ENCODE measurements at places on chromosomes 7 and 10.

- DNase-seq, result no peak
Measured at GRCh38 chr7:48887500-48887899, 36.8 kb upstream of the CDC14C start.

- DNase-seq, result no peak
Measured at GRCh38 chr7:105712877-105713276, 131.6 kb upstream of the EFCAB10 start.

- DNase-seq, result no peak
Measured at GRCh38 chr7:107622429-107622828, 38.2 kb upstream of the SLC26A4 start.

- DNase-seq, result peak; percentile 58
Measured at GRCh38 chr7:157411580-157411979, 74.8 kb downstream of the DNAJB6 start.

GRCh38 chr10:20858292-20859124 is 38.6 kb downstream of the NEBL start:
- DNase-seq, result no peak

GRCh38 chr10:65497837-65498236 is 1428.0 kb upstream of the LRRTM3 start:
- no peak for DNase-seq

DNA sequence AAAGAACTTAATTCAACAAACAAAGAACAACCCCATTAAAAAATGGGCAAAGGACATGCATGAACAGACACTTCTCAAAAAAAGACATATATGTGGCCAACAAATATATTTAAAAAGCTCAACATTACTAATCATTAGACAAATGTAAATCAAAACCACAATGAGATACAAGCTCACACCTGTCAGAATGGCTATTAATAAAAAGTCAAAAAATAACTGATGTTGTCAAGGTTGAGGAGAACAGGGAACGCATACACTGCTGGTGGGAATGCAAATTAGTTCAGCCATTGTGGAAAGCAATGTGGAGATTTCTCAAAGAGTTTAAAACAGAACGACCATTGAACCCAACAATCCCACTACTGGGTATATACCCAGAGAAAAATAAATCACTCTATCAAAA is 19.1 kb downstream of the ZFAND4 start:
- no peak for DNase-seq

- DNase-seq, result no peak
Measured at GRCh38 chr10:7491949-7492659, 81.3 kb upstream of the SFMBT2 start.

- DNase-seq, result no peak
Measured at GRCh38 chr7:25305831-25306230, 77.5 kb upstream of the NPVF start.

GRCh38 chr7:98256431-98256830 is 4.4 kb upstream of the TECPR1 start:
- no peak for DNase-seq

DNA sequence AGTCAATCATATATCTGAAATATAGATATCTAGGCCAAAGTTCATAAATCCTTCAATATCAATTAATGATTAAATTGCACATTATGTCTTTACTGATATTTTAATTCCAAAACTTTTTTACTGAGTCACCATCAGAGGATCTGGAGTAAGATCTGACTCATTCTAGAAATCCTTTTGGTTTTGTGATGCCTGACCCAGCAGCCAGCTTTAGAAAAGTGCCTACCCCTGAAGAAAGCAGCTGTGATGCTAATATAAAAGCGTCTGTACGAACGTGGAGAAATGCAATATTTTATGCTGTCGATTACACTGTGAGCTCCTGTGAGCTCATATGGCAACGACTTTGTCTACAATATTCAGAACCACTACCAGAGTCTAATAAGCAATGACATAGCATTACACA is 142.5 kb upstream of the LRRTM3 start:
- no peak for DNase-seq

- no peak for DNase-seq
Measured at GRCh38 chr10:119497243-119497642, 45.3 kb downstream of the RGS10 start.

GRCh38 chr7:84104826-84105225 is 89.8 kb downstream of the SEMA3A start:
- no peak for DNase-seq

GRCh38 chr10:44190541-44190940 is 194.4 kb downstream of the CXCL12 start:
- DNase-seq, result no peak

- DNase-seq, result no peak
Measured at GRCh38 chr7:106309362-106309761, 24.6 kb upstream of the NAMPT start.

DNA sequence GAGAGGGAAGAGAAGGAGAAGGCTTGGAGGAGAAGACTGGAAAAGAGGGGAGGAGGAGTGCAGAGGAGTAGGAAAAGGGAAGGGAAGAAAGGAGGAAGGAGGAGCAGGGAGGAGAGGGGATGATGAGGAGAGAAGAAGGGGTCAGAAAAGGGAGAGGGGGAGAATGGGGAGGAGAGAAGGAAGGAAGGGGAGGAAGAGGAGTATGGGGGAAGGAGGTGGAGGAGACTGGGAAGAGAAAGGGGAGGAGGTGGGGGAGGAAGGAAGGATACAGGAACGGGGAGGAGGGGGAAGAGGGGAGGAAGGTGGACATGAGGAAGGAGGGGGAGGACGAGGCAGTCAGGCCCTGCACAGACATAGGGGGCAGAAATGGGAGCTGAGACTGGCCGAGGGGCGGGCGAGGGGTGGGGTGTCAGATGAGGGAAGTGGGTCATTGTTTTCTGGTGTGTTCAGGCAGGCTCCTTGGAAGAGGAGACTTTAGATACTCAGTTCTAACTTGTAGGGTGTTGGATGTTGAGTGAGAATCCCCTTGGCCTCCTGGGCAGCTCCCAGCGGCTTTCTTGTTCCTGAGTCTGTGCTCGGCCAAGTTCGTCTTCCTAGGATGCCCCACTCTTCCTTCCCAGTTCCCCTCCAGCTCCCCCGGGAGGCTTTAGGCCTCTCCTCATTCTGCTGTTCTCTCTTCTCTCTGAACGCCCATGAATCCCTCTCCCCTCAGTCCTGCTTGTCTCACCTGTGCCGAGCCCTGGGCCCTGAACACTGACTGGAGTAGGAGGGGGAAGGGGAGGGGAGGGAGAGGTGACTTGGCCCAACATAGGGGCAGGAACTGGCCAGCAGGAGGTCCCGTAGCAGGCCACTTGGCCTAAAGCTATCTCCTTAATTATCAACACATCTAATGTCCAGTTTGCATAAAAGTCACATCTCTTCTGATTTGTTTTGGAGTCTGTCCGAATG is 12.8 kb upstream of the CRHR2 start:
- DNase-seq, result no peak

- no peak for DNase-seq
Measured at GRCh38 chr7:83751217-83751616, 102.3 kb upstream of the SEMA3E start.

DNA sequence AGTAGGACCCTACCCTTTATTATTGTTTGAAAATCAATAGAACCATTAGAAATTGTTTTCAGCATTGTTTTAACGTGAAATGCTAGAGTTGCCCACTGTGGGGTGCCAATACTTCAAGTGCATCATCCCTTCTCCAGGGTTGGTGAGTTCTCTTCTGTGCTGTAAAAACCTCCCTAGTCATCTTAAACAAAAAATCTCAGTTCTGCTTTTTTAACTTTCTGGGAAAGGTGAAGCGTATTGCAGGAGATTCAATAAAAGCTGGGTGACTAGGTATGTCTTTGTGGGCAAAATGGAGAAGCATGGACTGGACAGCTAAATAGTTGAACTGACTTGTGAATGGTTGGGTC is 699.1 kb downstream of the SUGCT start:
- DNase-seq, result no peak

GRCh38 chr10:78047314-78047891 is 13.7 kb downstream of the RPS24 start:
- peak; percentile 81 for DNase-seq

DNA sequence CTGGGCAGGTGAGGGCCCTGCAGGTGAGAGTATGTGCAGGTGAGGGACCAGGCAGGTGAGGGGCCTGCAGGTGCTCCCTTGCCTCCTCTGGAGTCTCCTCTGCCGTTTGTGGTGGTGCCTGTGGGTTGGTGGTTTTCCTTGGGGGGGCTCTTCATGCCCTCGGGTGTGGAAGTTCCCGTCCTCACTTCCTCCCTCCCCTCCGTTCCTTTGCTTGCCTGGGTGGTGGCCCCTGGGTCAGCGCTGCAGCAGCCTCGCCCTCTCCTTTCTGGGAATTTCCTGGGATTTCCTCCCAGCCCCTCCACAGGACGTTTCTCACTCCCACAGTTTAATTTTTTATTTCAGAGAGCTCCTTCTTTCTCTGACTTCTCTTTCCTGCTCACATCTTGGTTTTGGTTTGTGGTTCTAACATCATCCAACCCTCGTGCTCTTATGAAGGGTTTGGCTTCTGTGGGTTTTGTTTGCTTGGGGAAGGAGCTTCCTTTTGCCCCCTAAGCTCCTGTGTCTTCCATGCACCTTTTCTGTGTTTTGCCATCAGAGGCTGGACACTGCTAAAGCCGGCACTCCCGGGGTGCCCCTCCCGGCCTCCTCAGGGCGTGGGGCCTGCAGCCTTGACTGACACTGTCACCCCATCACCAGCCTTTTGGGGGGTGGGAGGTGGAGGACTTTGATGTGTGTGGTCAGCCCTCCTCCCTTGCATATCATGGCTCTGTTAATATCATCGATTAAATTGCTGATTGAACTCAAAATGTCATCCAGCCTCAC is 29.2 kb upstream of the ADGRA1 start:
- DNase-seq, result no peak

DNA sequence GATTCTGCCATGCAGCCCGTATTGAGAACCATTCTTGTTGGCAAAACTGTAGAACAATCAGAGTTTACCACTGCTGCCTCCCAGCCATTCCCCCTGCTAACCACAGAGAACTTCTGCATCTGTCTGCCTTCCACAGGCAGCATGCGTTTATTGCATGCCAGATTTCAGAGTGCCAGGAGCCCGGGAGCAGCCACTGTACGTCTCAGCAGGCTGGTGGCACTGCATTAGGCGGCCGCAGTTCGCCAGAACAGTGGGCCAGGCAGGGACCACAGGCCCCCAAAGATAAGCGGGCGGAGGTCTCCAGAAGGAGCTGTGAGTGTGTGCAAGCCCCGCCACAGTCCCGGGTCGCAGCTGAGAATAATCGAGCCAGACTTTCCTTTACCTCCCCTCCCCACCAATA is 31.8 kb downstream of the ZNF467 start:
- no peak for DNase-seq

- no peak for DNase-seq
Measured at GRCh38 chr7:148723846-148724245, 25.1 kb downstream of the CUL1 start.

- no peak for DNase-seq
Measured at GRCh38 chr10:75782463-75783248, 351.2 kb downstream of the LRMDA start.

GRCh38 chr10:4344492-4344994 is 481.5 kb upstream of the AKR1E2 start:
- no peak for DNase-seq

All from activated T-cell treated with anti-CD3 and anti-CD28 coated beads, Interleukin-2, amount 50 U/mL, for 1 hour (primary cell).